ENCODE measurements at places on chromosomes 7 and 10. TPM values are rescaled to one million over a fixed set of nuclear protein-coding genes. Genes with fewer than 3 reads are reported as not detected.

DNAJC12 gene
- 0.16 TPM for total RNA-seq

IGF2BP3 gene
- 3.9 TPM for total RNA-seq

CUZD1 gene
- total RNA-seq, result 0.24 TPM

MAGI2 gene
- total RNA-seq, result 0.80 TPM

TACR2 gene
- total RNA-seq, result 1.2 TPM

LRIT1 gene
- total RNA-seq, result not detected

ASB10 gene
- not detected for total RNA-seq

ANLN gene
- total RNA-seq, result 43.2 TPM

VSTM4 gene
- 0.68 TPM for total RNA-seq

COBL gene
- 10.4 TPM for total RNA-seq

FOXL3 gene
- total RNA-seq, result not detected

HECW1 gene
- total RNA-seq, result 0.40 TPM

GPRIN2 gene
- total RNA-seq, result 4.5 TPM

TES gene
- 52.9 TPM for total RNA-seq

PGAM2 gene
- total RNA-seq, result 2.6 TPM

SYT15 gene
- 1.4 TPM for total RNA-seq

CDC14C gene
- not detected for total RNA-seq

FBXO24 gene
- 0.32 TPM for total RNA-seq

VPS37D gene
- total RNA-seq, result 0.32 TPM

TRPV6 gene
- total RNA-seq, result 0.68 TPM

ADO gene
- 10.0 TPM for total RNA-seq

STEAP1B gene
- total RNA-seq, result 2.0 TPM

CACNB2 gene
- total RNA-seq, result 0.40 TPM

OLAH gene
- total RNA-seq, result 11.7 TPM

All from esophagus mucosa (tissue), 1 donor.